ENCODE measurements at places on chromosomes 5 and 9.

DNA sequence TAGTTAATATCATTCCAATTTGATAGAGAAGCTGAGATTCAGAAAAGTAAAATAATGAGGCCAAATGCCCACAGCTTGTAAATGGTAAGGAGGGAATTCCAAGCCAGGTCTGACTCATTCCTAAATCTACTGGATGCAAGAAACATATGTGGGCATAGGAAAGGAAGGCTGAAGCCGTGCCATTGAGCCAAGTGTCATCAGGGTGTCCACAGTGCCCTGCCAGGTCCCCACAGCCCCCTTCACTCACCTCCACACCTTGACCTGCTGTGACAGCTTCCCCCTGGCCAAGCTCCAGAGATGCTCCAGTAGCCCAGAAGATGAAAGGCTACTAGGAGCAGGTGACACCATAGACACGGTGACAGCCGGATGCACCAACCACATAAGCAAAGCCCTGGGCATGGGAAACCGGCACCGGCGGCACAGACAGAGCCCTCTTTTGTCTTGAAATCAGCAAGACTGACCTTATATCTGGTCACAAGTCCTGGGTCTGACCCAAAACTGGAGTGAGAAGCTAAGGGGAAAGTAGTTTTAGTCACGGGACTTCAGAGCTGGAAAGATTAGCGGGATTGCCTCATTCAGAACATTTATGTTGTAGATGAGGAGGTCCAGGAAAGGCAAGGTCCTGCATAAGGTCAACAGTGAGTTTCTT is 20.1 kb upstream of the FAT2 start:
- DNase-seq, result no peak

DNA sequence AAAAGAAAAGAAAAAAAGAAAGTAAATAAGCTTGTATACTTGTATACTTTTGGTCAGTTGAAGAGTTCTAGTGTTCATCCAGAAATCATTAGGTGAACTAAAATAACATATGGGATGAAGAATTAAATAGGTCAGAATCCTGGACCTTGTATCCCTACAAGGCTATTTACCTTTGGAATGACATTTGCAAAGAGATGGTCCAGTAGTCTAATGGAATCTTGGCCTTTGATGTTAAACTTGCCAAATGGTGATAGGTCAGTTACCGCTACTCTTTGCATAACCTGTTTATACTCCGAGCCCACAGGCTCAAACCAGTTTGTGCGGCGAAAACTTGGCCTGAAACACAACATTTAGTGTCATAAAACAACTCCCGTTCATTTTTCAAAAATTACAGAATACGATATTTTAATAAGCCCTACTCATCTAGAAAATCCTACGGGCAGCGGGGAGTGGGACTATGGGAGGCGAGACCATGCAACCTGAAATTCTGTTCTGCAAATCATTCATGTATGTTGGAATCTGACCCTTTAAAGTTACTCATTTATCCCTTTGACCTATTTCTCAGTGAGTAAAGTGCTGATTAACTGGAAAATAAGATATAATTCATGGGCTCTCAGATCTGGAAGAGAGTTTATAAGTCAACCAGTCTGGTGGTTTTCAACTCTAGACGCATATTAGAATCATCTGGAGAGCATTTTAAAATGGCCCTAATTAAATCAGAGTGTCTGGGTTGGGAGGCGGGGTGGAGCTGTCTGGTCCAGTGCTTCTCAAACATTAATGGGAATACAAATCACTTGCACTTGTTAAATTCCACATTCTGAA is 38.6 kb downstream of the DMGDH start:
- DNase-seq, result no peak

DNA sequence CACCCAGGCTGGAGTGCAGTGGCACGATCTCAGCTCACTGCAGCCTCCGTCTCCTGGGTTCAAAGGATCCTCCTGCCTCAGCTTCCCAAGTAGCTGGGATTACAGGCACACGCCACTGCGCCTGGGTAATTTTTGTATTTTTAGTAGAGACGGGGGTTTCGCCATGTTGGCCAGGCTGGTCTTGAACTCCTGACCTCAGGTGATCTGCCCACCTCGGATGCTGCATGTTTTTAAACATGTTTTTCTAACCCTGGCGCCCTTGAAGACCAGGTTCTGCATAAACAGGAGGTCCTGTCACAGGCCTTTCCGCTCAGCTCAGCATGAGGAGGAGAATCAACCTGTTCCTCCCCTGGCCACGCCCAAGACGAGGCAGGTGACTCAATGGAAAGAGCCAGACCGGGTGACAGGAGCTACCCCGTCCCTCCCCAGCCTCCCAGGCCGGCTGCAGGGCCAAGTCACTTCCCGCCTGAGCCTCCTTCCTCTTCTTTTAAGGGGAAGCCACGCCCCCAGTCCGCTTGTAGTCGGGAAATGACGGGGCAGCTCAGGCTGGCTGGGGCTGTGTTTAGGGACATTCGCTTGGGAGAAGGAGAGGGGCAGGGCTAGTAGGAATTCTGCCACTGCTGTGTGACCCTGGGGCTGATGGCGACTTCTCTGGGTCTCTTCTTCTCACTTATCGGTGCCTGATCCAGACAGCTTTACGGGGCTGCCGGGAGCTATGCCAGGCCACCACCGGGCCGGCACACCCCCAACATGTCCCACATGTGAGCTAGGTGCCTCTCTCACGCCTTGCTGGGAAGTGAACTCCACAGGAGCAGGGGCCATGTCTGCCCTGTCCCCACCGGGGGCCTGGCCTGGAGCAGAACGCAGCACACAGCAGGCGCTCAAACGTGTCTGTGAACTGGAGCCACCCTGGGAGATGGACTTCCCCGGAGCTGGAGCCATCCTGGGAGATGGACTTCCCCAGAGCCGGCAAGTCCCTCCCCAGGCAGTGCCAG is 6.1 kb downstream of the NOTCH1 start:
- peak; percentile 99 for DNase-seq

DNA sequence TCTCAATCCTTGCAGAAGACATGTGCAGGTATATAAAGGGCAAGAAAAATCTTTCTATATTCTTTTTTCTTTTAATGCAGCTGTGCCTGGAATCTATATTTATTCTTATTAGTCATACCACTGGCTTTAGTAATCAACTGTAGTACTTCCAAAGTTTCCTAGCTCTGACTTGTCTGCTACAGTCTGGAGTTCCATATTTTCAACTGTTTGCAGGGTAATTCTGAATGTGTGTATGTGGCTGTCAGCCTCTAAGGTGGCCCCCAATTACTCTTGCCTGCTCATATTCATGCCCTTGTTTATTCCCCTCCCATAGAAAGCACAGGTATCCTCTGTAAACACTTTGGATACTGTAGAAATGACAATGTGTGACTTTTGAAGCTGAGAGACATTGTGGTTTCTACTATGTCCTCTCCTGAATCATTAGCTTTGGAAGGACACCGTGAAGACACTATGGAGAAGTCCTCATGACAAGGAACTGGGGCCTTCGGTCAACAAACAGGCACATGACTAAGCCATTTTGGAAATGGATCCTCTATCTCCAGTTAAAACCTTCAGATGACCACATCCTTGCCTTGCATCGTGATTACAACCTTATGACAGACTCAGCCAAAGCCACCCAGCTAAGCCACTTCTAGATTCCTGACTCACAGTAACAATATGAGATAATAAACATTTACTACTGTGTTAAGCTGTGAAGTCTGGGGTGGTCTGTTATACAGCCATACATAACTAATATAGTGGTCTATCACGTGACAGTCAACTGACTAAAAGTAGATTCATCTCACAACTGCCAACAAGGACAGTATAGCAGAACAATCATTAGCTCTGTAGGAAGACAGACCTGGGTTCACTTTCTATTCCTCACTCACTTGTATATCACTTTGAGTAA is 49.5 kb upstream of the SUSD1 start:
- DNase-seq, result no peak

DNA sequence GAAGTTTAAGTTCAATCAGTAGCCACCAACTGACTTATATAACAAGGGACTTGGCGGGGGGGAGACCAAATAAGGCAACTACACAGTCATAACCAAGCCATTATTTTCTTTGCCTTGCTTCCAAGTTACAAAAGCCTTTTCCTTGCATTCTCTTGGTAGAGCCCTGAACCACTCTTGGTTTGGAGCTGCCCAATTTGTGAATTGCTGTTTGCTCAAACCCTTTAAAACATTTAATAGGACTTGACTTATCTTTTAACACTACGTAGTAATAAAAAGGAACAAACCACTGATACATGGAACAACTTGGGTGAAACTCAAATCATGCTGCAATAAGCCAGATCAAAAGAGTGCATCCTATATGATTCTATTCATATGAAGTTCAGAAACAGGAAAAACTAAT is 31.7 kb upstream of the MSH3 start:
- DNase-seq, result no peak

DNA sequence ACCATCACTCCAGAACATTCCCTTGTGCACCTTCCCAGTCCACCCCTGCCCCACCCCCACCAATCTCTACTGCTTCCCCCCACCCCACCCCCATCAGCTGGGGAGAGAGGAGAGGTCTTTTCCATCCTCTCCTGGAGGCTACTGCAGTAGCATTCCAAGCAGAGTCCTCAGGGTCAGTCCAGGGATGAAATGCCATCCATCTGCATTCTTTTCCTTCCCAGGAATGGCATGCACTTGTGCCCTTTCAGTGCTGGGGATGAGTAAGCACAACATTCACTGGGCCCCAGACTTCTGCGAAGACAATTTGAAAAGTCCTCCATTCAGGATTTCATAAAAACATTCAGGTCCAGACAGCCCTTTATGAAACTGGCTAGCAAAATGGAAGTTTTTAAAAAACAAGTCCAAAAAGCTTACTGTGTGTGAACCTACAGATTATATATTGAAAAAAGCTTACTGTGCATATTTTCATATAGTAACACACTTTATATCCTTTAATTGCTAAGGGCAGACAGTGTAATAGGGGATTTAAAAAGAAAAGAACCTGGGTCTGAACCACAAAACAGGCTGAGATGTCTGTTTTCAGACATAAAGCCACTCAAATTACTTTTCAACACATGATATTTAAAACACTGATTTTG is 50.0 kb upstream of the GOLPH3 start:
- no peak for DNase-seq

GRCh38 chr5:66966439-66966838 is 230.2 kb downstream of the CD180 start:
- DNase-seq, result no peak

DNA sequence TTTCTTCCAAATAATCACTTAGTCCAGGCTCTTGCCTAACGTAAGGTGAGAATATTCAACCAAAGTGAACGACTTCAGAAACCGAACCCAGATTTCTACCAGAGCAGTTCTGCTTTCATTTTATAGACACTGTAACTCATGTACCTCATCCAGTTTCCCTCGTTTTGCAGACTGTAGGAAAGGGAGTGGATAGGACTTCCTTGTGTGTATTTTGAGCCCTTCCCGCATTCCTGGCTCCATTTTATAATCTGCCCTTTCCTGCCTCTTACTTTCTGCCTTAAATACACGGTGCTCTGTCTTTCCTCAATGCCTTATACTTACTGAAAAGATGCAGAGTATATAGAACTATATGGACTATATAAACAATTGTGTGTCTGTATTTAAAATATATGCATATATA is 20.8 kb downstream of the MINAR2 start:
- no peak for DNase-seq

- peak; percentile 81 for DNase-seq
Measured at GRCh38 chr9:136342181-136343120, 15.1 kb downstream of the GPSM1 start.

GRCh38 chr9:109576762-109577161 is 78.7 kb upstream of the PTPN3 start:
- no peak for DNase-seq

DNA sequence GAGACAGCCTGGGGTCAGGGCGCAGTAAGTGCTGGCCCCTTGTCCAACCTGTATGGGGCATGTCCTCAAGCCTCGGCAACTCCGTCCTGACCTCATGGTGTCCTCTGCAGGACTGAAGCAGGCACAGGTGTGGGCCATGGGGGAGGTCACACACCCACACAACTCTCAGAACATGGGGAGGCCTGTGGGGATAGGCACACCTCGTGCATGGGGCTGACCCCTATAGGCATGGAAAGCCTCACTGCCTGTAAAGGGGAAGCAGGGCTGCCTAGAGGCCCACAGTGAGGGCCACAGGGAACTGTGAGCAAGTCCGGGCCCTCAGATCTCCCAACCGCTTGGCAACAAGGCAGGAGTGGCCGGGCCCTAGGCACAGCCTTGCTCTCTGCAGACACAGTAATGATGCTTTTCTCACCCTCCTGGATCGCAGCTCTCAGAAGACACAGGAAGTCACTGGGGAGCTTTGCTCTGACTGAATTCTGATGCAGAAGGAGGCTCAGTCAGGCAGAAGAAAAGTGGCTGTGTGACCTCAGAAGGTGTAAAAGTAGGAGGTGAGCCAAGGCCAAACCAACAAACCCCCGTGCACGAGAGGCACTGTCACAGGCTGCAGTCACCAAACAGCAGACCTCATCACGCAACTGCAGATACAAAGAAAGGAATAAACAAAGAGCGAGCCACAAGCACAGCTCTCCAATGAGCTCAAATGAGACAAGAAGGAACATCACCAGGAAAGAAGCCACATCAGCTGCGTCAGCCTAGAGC is 5.4 kb downstream of the IPPK start:
- DNase-seq, result peak; percentile 62

GRCh38 chr9:8085986-8086385 is 286.4 kb upstream of the DMAC1 start:
- DNase-seq, result no peak

GRCh38 chr5:114649878-114650277 is 288.0 kb downstream of the KCNN2 start:
- DNase-seq, result no peak

GRCh38 chr9:20988061-20988460 is 43.4 kb downstream of the HACD4 start:
- no peak for DNase-seq

DNA sequence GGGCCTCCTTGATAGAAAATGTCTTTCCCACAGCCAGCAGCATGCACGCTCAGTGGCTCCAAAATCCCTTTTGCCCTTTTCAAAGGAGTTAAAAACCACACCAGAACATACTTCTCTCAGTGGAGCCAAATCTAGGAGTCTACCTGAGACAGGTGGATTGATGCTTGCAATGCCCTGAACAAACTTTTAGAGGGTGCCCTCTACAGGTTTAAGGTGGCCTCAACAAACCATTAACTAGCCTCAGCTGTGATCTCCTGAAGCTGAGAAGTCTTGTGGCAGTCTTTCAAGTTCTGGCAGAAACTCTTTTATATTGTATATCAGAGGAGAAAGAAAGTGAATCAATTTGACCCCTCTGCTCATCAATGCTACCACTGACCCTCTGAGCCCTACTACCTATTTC is 125.4 kb downstream of the MED27 start:
- no peak for DNase-seq

Measured in activated CD4-positive, alpha-beta T cell treated with anti-CD3 and anti-CD28 coated beads for 36 hours (primary cell).